ENCODE measurements at places on chromosomes 3 and 15.
A peak's percentile ranks its signal among the peaks of the same experiment; 100 is the strongest.

GRCh38 chr15:33454996-33455395, 144.2 kb downstream of the RYR3 start:
- no peak for DNase-seq

DNA sequence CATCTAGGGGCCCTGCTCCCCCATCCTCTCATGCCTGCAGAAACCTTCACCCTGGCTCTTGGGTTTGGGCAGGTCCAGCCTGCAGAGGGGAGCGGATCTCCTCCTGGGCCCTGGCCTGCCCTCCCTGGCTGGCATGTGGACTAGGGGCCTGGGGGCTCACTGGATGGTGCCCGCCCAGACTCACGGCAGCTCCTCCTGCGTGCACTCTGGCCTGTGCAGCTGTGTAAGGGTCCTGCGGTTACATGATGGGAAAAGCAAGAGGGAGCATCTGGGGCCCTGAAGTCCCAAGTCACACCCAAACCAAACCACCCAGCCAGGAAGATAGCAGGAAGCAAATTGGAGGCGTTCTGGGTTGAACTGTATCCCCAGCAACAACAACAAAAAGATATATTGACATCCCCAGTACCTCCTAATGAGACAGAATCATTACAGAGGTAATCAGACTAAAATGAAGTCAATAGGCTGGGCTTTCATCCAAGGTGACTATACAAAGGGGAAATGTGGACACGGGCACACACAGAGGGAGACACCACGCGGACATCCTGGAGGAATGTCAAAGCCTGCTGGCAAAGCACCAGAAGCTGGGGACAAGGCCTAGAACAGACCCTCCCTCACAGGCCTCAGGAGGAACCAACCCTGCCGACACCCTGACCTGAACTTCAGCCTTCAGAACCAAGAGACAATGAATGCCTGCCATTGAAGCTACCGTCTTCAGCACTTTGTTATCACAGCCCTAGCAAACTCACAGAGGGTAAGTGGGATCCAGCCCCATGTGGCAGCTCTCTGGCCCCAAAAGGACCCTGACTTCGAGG, 10.4 kb upstream of the CLK3 start:
- DNase-seq = no peak

DNA sequence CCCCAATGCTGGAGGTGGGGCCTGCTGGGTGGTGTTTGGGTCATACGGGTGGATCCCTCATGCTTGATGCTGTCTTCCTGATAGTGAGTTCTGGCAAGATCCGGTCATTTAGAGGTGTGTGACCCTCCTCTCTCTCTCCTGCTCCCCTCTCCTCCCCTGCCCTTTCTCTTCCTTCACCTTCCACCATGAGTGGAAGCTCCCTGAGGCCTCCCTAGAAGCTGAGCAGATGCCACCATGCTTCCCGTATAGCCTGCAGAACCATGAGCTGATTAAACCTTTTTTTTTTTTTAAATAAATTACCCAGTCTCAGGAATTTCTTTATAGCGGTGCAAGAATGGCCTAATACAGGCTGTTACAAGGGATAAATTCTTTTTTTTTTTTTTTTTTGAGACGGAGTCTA, 36.3 kb upstream of the IQSEC1 start:
- no peak for DNase-seq

- peak; percentile 73 for DNase-seq
These were observed 91.8 kb upstream of the PFN2 start for GRCh38 chr3:150062492-150062891.

DNA sequence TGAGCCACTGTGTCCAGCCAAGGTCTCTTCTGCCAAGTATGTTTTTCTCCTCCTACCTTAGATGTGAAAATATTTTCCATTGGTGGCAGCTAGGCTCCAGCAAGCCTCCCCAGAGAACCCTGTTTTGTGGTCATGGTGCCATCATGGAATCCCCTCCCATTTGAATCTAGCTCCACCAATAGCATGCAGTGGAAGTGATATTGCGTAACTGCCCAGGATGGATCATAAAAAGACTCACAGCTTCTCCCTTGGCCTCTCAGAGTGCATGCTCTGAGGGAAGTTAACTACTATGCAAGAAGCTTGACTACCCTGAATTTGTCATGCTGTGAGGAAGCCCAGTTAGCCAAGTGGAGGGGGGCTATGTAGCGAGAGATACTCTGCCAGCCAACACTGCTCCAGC, 27.5 kb downstream of the CRYGS start:
- no peak for DNase-seq
